ENCODE measurements at places on chromosomes 3 and 15.

GRCh38 chr15:47610736-47611135 lies 106.6 kb upstream of the SEMA6D start:
- no peak for DNase-seq

GRCh38 chr3:99627062-99627826 lies 11.2 kb upstream of the COL8A1 start:
- DNase-seq: no peak

- no peak for DNase-seq
Measured at GRCh38 chr15:73352082-73352481, 16.7 kb downstream of the HCN4 start.

DNA sequence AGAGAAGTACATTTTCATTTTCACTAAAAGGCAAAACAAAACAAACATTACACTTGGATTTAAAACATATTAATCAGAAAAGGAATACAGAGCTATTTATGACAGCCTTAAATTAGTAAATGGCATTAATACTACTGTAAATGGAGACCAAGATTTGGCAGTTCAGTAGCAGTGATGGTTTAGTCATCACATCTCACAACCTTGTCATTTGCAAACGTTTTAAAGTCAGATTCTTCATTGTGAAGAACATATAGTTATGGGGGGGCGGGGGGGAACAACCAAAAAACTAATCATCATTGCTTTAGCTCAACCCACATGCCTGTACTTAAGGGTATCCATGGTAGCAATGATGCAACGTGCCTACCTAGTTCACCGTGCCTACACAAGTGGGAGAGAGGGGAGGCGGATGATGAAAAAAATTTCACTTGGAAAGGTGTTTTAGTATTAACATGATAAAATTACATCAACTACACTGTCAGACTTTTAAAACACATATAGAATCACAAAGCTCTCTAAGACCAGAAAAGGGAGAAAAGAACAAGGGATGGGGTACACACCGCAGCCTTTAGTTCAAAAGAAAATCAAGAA lies 40.1 kb downstream of the DLG1 start:
- no peak for DNase-seq

DNA sequence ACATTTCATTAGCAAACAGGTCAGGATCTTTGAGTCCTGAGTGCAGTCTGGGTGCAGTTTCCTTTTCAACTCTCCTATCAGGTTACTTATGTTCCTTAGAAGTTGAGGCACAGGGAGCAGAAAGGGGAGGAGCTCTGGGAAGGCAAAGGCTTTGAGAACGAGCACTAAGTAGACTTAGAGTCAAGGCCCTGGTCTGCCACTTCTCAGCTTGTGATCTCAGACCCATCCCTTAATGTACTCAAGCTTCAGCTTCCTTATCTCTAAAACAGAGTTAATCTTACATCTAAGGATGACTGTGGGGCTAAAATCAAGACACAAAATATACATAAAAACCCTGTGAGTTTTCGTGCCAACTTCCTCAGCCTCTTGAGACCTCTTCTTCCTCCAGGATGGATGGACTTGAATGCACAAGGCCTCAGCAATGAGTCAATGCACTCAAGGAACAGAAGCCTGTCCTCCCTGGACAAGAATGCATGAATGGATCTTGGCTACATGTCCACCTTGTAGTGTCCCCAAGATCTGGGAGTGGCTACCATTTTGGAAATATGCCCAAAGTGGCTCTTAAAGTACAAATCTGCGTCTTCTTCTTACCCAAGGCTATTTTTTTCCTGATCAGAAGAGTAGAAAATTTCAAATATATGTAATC lies 105.1 kb downstream of the WDR76 start:
- no peak for DNase-seq

- no peak for DNase-seq
Measured at GRCh38 chr3:18428991-18429745, 4.0 kb upstream of the SATB1 start.

DNA sequence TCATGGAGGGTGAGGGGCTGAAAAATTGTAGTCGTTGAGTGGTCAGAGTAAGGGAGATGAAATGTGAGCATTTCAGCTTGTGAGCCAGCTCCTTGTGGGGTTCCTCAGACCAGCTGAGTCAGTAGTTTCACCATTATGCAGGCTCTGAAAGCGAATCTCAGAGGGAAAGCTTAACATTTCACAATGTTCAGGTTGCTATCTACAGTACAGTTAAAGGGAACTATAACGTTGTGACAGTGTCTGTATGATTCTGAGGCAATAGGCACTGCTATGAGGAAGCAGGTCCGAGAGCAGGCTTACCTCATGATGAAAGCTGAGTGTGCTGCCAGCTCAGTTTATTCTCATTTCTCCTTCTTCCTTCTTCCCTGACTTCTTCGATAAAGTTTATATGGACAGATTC lies 469.6 kb downstream of the EDEM1 start:
- DNase-seq: no peak

DNA sequence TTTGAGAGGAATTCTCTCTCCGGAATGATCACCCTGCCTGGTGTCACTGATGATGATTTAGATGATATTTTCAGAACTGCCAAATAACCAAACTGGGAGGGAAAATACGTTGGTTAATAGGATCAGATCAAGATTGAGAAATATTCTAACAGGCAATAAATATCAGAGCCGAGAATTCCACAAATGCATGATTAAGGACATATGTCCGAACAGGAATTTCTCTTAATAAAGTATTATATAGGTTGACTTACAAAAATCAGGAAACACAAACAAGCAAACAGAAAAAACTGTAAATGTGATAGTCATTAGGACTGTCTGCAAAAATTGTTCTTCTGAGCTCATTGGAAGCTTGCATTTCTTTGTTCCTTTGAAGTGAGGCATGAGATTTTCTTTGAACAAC lies 75.1 kb upstream of the PHLDB2 start:
- no peak for DNase-seq

GRCh38 chr15:96274698-96275097 lies 55.8 kb upstream of the NR2F2 start:
- DNase-seq: no peak

DNA sequence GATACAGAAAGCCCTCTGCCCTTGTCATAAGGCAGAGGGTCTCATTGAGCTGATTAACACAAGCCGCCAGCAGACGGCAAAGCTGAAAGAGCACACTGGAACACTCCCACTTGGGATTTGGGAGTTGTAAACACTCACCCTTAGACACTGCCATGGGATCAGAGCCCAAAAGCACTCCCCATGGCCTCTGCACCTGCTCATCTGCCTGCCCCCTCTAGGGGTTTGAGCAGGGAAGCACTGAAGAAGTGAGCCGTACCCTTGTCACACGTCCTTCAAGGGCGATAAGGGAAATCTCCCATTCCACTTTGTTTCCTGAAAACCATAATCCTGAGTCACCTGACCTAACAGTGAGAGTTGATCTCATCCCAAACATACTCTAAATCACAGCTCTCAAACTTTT lies 14.7 kb downstream of the FSIP1 start:
- no peak for DNase-seq

DNA sequence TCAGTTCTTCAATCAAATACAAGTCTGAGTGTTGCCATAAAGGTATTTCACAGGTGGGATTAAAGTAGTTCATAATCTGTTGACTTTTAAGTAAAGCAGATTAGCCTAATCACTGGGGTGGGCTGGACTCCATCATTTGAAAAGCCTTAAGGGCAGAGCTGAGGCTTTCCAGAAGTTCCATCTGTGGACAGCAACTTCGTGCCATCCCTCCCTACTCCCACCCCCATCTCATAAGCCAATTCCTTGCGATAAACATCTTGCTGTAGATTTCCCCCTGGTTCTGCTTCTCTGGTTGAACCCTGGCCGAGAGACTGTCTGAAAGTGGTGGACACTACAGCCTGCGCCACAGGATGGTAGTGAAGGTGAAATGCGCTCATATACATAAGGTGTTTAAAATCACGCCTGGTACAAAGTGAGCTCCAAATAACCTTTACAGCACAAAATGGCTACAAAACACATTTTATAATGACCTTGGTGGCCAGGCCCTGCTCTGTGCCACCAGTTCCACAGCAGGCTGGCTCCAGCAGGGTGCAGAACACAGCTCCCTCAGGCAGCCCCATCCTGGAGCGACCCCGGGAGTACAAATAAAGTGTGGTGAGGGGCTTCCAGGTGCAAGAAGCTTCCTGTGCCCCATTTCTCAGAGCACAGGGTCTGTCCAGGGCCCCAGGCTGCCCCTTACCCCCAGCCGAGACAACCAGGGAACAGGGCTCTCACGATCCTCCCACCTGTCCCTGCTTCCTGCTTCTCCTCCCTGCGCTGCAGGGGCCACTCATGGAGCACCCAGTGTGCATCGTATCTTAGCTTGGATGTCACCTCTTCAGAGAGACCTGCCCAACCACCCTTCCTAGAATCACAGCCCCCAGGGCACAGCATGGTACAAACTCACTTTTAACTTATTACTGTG lies 25.8 kb upstream of the GATA2 start:
- no peak for DNase-seq

DNA sequence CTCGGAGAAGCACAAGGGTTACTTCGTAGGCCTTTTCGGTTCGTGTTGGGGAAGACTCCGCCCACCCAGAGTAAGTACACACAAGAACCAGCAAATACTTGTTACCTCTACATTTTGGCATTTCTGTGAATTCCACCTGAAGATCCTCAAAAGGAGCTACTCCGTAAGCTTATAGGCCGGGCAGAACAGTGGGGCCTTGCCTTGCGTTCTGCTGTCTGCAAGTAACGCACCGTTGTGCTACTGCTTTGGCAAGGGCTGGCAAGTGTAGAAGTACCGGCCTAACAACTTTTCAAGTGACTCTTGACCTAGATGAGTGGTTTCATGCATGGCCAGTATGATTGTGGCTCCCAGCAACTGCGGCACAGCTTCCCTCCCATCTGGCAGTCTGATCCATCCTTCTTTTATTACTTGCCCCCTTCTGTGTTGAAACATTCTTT lies 6.4 kb upstream of the DNAAF4 start:
- no peak for DNase-seq

- DNase-seq: no peak
Measured at GRCh38 chr3:129180461-129180860, 3.2 kb downstream of the CNBP start.

DNA sequence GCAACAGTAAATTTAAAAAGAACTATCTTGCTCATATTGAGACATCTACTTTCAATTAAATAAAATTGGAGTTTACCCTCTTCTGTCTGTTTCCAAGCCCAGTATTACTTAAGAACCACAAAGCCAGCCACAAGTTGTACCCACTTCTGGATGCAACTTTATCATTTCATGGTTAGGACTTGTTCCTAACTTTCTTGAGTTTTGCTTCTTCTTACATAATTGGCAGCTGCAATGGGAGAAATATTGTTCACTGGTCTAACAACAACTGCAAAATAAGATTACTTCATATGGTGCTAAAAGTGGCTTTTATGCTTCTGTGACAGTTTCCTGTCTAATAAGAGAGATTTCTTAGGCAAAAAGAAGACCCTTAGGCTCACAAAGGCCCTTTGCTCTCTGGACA lies 240.6 kb downstream of the OTOL1 start:
- DNase-seq: no peak

GRCh38 chr3:179666436-179667035 lies 13.7 kb downstream of the USP13 start:
- DNase-seq: peak; percentile 94

- no peak for DNase-seq
Measured at GRCh38 chr15:48103647-48104046, 17.1 kb upstream of the SLC24A5 start.

- DNase-seq: no peak
Measured at GRCh38 chr15:93252780-93253179, 163.8 kb upstream of the RGMA start.

- DNase-seq: no peak
Measured at GRCh38 chr3:123637131-123637530, 52.3 kb upstream of the HACD2 start.

GRCh38 chr15:53116169-53116568 lies 326.0 kb upstream of the ONECUT1 start:
- DNase-seq: no peak

DNA sequence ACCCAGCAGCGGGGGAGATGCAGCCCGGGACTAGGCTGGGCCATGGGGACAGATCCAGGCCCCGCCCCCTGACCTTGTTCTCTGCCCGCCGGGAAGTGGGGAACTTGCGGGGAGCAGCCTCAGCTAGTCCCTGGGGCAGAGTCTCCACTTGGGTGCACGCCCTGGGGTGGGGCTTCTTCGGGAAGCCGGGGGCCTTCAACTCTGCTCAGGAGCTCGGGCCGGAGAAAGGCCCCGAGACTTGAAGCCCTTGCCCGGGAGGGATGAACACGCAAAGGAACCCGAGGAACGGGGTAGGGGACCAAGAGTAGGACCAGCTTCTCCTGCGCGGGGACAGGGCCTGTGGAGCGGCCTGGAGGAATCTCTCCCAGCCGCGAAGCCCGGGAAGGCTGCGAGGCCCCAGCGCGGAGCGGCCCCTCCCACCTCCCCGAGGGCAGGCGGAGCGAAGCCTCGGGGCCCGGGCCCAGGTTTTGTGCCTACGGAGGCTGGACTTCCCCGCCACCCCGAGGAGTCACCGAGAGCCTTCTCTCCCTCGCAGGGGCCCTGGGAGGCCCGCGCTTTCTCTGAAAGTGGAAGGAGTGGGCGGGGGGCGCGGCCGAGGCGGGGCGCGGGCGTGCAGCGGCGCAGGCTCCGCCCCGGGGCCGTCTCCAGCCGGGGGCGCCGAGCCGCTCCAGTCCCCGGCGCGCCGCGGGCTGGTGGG lies at the start of gene ITPKA:
ITPKA (plus strand) TSS at position 670 of the 697 bp plus-strand sequence. CDS start 54 bp downstream, outside the sequence.
- DNase-seq: peak; percentile 71

DNA sequence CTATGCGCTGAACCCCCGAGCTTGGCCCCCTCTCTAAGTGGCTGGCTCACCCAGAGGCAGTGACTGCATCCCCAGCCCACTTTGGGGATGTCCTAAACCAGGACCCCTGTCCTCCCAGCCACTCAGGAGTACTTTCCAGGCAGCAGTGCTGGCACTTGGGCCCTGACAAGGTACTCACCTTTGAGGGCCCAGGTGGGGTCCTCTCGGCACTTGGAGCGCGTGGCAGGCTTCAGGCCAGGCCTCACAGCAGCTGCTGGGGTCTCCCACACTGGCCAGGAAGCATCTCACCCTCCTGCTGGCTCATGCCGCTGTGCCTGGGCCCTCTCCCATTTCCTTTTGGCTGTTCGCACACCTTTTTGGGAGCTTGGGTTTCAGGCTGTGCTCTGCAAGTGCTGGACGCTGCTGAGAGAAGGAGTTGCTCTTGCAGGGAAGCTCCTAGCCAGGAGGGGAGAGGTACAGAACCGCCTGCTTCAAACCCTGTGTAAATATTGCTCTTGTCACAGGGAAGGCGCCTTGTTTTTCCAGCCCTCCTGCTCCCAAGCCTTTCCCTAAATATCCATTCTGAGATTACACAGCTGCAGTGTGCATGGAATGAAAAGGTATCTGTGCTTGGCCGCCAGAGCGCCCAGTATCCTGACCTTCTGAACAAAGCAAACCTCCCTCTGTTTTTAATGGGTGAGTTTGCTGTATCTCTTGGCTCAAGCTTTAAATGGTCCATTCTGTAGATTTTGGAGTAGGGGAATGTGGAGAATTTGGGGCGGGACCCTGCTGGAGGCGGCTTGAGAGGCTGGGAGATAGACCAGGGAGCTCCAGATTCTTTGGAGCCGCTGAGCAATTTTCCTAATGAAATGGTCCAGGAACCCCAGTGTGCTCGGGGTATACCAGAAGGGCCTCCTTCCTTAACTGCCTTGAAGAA lies 45.6 kb downstream of the DNASE1L3 start:
- DNase-seq: no peak

GRCh38 chr15:75023181-75023871 lies at the start of gene PPCDC:
Gene PPCDC (plus strand): TSS chr15:75023590. CDS start chr15:75028319, 4,729 bp downstream.
- peak; percentile 87 for DNase-seq
